ENCODE measurements at places on chromosomes 7 and 10. TPM values are rescaled to one million over a fixed set of nuclear protein-coding genes. Genes with fewer than 3 reads are reported as not detected.

DNA sequence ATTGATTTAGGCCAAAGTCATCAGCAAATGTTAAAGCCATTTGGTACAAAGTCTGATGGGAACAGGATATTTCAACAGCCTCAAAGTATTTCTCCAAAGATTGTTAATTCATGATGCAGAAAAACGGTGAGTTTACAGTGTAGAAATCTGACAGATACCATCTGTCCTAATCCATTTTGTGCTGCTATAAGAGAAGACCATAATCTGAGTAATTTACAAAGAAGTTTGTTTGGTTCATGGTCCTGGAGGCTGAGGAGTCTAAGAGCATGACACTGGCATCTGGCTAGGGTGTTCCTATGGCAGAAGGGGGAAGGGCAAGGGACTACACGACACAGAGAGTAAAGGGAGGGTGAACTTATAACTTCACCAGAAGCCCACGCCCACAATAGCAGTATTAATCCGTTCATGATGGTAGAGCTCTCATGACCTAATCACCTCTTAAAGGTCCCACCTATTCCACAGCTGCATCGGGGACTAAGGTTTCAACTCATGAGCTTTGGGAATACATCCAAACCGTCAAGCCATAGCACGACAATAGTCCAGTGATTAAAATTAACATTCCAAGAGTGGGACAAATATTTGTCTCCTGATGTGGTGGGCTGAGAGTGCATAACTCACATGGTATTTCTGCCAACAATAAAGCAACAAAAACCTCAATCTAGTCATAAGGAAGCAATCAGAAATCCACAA lies 298.6 kb upstream of the AKR1E2 start:
- no peaks in the 10 kb centered on the region for H3K27me3 ChIP-seq
- no peaks in the 10 kb centered on the region for H3K36me3 ChIP-seq
- no peak for DNase-seq
- no peak overlapping the region for H3K4me3 ChIP-seq
- peaks cover 5% of the 10 kb centered on the region for H3K4me1 ChIP-seq
- no peak overlapping the region for H3K27ac ChIP-seq

GRCh38 chr10:34584164-34584563 lies 230.9 kb downstream of the PARD3 start:
- peak overlapping the region; percentile 50 for H3K27ac ChIP-seq
- H3K27me3 ChIP-seq: no peaks in the 10 kb centered on the region
- H3K36me3 ChIP-seq: peaks cover 2% of the 10 kb centered on the region
- H3K4me1 ChIP-seq: peaks cover 46% of the 10 kb centered on the region
- DNase-seq: no peak
- H3K4me3 ChIP-seq: no peak overlapping the region

DNA sequence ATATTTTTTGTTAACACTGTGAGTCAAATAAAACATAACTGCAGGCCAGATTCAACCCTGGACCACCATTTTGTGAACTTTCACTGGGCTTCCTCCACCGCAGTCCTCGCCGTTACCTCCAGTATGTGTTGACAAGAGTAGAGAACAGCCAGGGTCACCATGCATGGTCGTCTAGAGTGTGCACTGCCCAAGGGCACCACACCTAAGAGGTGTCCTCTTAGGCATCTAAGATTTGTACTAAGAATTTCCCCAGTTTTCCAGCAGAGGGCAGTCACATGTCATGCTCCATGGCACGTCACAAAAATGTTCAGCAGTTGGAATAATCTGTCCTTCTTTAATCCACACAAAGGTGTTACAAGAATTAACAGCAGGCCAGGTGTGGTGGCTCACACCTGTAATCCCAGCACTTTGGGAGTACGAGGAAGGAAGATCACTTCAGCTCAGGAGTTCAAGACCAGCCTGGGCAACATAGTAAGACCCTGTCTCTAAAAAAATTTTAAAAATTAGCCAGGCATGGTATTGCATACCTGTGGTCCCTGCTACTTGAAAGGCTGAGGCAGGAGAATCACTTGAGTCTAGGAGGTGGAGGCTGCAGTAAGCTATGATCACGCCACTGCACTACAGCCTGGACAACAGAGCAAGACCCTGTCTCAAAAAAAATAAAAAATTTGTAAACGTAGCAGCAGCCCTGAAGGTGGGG lies 71.2 kb upstream of the FOXK1 start:
- H3K36me3 ChIP-seq: no peaks in the 10 kb centered on the region
- H3K4me1 ChIP-seq: peaks cover 26% of the 10 kb centered on the region
- peaks cover 8% of the 10 kb centered on the region for H3K27me3 ChIP-seq
- DNase-seq: no peak

GRCh38 chr10:31536302-31536701 lies 217.3 kb downstream of the ZEB1 start:
- H3K27ac ChIP-seq: no peak overlapping the region
- no peaks in the 10 kb centered on the region for H3K36me3 ChIP-seq
- no peaks in the 10 kb centered on the region for H3K4me1 ChIP-seq
- no peak for DNase-seq
- H3K4me3 ChIP-seq: no peak overlapping the region

IQUB gene
- total RNA-seq: 1.2 TPM

DNA sequence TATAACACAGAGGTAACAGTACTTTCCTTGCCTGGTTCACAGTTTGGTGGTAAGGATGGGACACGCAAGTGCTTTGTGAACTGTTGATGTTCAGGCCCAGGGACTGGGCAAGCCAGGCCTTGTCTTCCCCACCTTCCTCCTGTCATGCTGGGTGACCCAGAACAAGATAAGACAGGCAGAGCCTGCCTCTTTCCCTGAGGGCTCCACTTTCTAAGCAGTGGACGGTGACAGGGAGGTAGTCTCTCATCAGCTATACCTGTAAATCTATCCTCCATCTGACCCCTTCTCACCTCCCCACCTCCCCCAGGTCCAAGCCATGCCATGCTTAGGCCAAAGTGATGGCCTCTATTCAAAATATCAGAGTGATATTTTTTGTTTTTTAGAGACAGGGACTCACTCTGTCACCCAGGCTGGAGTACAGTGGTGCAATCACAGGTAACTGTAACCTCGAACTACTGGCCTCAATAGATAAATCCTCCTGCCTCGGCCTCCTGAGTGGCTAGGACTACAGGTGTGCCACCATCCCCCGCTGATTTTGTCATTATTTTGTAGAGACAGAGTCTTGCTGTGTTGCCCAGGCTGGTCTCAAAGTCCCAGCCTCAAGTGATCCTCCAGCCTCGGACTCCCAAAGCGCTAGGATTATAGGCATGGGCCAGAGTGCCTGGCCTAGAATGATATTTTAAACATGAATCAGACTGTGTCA lies 42.8 kb downstream of the PDLIM1 start:
- H3K27ac ChIP-seq: peak overlapping the region; percentile 94
- peaks cover 25% of the 10 kb centered on the region for H3K4me1 ChIP-seq
- H3K4me3 ChIP-seq: no peak overlapping the region
- H3K36me3 ChIP-seq: peaks cover 7% of the 10 kb centered on the region
- peak; percentile 1 for DNase-seq

ADRB1 gene
- total RNA-seq: 2.0 TPM

GRCh38 chr10:122157451-122157850 lies 113.6 kb upstream of the BTBD16 start:
- no peak overlapping the region for H3K4me3 ChIP-seq
- peaks cover 71% of the 10 kb centered on the region for H3K4me1 ChIP-seq
- H3K36me3 ChIP-seq: peaks cover 8% of the 10 kb centered on the region
- no peaks in the 10 kb centered on the region for H3K27me3 ChIP-seq
- no peak for DNase-seq
- H3K27ac ChIP-seq: no peak overlapping the region

DNA sequence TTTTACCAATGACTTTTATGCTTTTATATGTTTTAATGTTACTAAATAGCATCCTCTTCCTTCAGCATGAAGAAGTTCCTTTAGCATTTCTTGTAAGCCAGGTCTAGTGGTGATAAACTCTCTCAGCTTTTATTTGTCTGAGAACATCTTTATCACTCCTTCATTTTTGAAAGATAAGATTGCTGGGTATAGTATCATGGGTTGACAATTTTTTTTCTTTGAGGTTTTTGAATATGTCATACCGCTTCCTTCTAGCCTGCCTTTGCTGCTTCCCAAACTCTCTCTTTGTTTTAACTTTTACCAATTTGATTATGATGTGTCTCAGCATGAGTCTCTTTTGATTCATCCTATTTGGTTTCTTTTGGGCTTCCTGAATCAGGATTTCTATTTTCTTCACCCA lies 108.2 kb upstream of the KAT6B start:
- no peak overlapping the region for H3K27ac ChIP-seq
- H3K27me3 ChIP-seq: peaks cover 3% of the 10 kb centered on the region
- peaks cover 19% of the 10 kb centered on the region for H3K36me3 ChIP-seq
- H3K4me1 ChIP-seq: no peaks in the 10 kb centered on the region
- H3K4me3 ChIP-seq: no peak overlapping the region

All from type B pancreatic cell (in vitro differentiated cells).